ENCODE measurements at places on chromosomes 7 and 10.

GRCh38 chr7:104160375-104160774, 47.4 kb downstream of the ORC5 start:
- DNase-seq = no peak

DNA sequence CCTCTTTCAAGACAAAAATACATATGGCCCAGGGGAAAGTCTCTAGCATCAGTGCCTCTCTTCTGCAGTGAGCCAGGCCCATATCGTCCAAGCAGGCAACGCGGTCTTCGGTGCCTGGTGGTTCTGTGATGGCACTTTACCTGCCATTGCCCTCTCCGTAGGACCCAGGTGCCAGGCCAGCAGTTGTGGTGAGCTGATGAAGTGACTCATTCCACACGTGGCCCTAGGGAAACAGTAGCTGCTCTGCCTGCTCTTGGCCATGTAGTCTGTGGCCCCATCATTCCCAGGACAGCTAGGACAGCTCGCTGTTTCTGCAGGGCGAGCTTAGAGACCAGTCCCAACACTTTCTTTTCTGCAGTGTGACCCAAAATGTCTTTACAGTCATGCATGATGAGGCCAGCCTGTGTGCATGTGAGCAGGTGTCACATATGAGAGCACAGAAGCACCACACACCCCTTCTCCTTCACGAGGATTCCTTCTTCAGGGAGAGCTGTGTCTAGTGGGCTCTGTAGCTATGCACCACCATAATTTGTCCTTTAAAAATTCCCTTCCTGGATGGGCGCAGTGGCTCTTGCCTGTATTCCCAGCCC, 39.0 kb downstream of the SVIL start:
- no peak for DNase-seq

GRCh38 chr10:100766693-100767421, 21.5 kb downstream of the PAX2 start:
- no peak for DNase-seq

DNA sequence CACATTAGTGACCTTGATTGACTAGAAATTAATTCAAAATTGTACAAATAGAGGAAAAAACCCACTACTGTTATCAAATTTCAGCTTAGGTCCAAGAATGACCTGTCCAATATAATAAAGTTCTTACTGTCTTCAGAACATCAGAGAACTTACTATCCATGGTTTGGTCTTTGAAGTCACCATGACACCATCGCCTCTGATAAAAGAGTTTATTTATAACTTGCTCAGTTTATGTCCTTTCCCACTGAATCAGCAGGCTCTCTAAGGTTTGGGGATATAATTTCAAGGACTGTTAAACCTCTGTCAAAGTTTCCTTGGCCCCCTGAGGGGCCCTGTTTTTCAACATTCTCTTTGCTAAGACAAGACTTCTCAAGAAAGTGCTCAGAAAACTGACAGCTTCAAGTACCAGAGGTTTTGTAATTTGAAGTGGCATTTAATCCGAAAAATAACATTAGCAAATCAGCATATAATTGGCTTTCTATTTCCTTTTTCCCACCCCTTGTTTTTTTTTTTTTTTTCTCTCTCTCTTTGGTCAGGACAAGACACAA, 191.7 kb upstream of the FERD3L start:
- no peak for DNase-seq

- no peak for DNase-seq
These were observed 57.0 kb downstream of the LRRN3 start for GRCh38 chr7:111147708-111148533.

DNA sequence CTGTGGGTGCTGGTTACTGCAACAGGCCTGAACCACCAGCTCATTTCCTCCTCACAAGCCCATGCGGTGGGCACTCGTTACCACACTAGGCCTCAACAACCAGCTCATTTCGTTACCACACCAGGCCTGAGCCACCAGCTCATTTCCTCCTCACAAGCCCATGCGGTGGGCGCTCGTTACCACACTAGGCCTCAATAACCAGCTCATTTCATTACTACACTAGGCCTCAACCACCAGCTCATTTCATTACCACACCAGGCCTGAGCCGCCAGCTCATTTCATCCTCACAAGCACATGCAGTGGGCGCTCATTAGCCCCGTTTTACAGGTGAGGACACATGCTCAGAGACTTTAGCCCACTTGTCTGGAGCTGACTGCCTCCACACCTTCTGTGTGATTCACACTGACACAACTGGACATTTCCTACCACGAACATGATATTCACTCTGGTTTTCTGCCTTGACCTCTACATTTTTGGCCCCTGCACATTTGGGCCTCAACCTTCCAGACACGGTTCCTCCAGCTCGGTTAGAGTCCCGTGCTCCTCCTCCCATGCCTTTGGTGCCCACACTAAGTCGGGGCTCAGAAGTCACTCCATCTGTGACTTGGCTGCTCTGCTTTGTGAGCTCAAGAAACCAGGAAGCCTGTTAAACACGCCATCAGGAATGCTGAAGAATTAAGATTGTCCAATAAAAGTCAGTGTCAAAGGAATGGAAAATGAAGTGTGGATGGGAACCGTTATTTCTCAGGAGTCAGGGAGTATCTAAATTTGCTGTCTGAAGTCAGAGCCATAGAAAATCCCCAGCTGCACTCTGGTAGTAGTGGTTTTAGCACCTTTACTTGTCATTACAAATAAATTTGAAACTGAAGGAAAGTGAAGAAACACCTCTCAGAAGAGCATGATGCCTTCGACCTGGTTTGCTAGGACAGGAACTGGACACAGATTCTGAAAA, 55.8 kb upstream of the LANCL2 start:
- no peak for DNase-seq

GRCh38 chr10:35225204-35225603, 98.6 kb downstream of the CREM start:
- DNase-seq = no peak

GRCh38 chr10:65341323-65341925, 1584.4 kb upstream of the LRRTM3 start:
- DNase-seq = no peak

DNA sequence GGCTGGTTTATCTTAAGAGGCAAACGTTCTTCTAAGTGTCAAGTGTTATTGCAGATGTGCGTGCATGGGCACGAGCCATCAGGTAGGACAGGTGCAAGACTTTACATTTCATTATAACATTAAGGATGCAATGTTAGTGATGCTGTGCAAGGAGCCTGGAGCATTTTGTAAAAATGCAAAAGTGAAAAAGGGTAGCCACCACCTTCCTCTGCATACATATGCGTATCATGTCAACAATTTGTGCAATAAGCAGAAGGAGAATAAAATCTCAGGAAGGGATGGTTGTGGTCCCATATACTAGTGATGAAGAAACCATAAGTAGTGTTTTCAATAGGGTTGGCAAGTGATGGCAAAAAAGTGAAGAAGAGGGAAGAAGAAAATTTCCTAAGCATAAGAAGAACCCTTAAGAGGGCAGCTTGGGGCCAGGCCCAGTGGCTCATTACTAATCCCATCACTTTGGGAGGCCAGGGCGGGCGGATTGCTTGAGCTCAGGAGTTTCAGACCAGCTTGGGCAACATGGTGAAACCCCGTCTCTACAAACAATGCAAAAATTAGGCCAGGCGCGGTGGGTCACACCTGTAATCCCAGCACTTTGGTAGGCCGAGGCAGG, 7.5 kb downstream of the PIK3AP1 start:
- DNase-seq = no peak

DNA sequence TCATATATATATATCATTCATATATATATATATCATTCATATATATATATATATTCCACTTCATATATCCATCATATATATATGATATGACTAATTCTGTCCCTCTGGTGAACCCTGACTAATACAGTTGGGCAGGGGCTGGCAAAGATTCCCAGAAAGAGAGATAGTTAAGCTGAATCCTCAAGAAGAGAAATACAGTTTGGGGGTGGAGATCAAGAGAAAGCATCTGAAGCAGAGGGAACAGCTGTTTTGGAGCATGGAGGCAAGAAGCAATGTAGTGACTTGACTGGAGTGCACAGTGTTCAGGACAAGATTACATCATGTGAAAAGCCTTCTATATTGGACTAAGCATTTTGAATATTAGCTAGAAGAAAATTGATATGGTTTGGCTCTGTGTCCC, 540.7 kb downstream of the MAGI2 start:
- no peak for DNase-seq

All from hepatic stellate cell (primary cell).